Inflammatory macrophage treated with lipopolysaccharide for 4 hours (primary cell): ENCODE measurements at places on chromosomes 12 and 14.

GRCh38 chr14:53306911-53307310 lies 153.8 kb upstream of the DDHD1 start:
- DNase-seq = no peak

GRCh38 chr12:130925666-130926015 lies 28.1 kb upstream of the ADGRD1 start:
- no peak for DNase-seq

- DNase-seq = no peak
These were observed 477.9 kb downstream of the MED13L start for GRCh38 chr12:115799610-115800009.

DNA sequence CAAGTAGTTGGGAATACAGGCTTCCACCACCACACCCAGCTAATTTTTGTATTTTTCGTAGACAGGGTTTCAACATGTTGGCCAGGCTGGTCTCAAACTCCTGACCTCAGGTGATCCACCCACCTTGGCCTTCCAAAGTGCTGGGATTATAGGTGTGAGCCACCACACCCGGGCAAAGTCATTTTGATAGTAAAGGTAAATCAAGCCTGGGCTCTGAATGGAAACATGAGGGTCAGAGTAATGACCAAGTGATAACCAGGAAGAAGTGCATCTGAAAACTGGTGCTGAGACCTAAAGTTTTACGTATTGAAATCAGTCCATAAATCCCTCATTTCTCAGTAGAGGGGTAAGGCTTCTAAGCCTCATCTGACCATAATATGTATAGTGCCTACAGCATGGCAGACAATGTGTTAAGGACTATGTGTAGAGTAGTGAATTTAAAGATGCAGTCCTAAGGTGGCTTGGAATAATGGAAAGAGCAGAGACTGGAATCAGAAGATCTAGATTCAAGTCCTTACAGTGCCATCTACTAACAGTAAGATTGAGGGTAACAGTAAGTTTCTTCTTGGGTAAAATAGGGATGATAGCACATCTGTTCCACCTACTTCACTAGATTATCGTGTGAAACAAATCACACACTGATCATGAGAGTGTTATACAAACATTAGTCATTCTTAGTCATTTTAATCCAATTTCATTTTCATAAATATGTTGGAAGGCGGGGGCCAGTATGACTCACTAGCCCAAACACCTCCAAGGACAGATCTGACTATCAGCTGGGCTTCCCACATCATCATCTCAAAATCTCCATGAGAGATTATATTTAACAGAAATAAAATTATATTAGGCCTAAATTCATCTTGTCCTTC lies 11.2 kb downstream of the MAP4K5 start:
- DNase-seq = peak; percentile 88

DNA sequence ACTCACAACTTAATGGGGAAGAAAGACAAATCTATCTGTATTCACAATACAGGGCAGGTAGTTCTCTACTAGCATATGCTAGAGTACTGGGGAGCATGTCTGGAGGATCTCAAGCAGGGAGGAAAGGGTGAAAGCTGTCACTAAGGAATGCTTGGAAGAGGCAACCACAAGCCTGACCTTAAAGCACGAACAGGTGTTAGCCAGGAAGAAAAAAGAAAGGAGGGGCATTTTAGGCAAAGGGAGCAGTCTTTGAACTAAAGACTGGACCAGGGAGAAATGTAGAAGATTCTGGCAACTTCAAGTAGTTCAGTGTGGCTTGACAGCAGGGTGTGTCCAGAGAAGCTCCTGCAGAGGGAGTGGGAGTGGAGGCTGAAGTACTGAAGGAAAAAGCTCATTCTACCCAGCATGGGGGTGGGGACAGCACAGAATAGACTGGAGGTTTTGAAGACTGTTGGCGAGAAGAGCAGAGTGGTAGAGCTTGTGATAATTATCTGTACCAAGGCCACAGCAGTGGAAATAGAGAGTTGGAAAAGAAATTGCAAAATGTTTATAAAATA lies 50.9 kb downstream of the AP5M1 start:
- DNase-seq = no peak

DNA sequence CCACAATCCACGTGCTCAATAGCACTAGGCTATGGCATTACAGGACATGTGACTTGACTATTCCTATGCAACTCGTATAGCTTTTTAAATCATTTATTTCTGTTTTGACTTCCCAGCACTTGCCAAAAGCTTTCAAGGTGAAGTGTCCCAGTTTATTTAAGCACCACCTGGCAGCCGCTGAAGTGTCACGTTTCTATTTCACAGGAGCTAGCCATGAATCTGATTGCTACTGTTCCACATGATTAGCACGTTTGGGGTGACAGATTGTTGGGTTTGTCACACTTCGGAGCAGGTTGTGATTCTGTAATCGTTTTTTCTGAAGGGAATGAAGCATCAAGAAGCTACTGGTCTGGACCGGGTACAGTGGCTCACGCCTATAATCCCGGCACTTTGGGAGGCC lies 39.9 kb upstream of the BICDL1 start:
- no peak for DNase-seq
